H7 (cell line): ENCODE measurements at places on chromosomes 12 and 14. TPM values are rescaled to one million over a fixed set of nuclear protein-coding genes. Genes with fewer than 3 reads are reported as not detected.

PPP2R5C gene
- total RNA-seq: 46.7 and 64.6 TPM in 2 replicates

PSMA6 gene
- total RNA-seq: 206 and 232 TPM in 2 replicates

MDGA2 gene
- total RNA-seq: 3.0 and 3.7 TPM in 2 replicates

DNA sequence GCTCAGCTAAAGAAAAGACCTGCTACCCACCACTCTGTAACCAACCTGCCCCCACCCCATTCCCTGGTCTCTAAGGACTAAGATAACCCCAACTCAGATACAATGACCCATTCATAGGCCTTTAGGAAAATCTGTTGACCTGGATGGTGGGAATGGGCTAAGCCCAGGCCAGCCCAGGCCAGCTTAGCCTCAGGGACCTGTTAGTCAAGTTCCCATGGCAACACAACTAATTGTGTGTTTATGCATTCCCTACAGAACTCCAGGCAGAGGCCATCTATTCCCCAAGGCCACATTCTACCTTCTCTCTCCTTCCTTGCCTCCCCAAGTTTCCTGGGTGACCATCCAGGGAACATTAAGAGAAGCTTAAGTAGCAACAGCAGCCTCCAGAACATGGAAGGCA lies 16.1 kb upstream of the KRT8 start:
- no peak for DNase-seq

PARPBP gene
- total RNA-seq: 30.9 and 33.5 TPM in 2 replicates

- DNase-seq: no peak
Observed at GRCh38 chr14:69992564-69992963, 113.3 kb downstream of the SMOC1 start.

- no peak for DNase-seq
Observed at GRCh38 chr14:67186789-67187584, 2.3 kb upstream of the GARIN2 start.

GRCh38 chr14:45699471-45699870 lies 446.5 kb upstream of the MIS18BP1 start:
- DNase-seq: no peak

DNA sequence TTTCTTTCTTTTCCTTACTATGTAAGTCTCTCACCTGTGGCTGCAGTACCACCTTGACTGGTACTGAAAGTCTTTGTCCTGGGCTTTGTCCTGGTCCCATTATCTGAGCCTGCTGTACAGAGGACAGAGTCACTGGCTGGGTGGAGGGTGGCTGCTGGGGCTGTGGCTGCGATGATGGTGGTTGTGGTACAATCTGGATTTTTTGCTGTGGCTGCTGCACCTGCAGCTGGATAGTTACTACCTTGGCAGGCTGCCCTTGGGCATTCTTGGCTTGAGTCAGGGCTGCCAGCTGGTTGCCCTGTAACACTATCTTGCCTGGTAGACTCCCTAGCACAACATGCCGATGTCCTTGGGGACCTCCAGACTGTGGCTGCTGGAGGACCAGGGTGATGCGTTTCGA lies 27.0 kb downstream of the CHD8 start:
- no peak for DNase-seq

NPFF gene
- total RNA-seq: not detected in 2 replicates

GRIP1 gene
- total RNA-seq: 73.8 and 131 TPM in 2 replicates

- DNase-seq: no peak
Observed at GRCh38 chr12:359091-359490, 30.0 kb downstream of the KDM5A start.

- no peak for DNase-seq
Observed at GRCh38 chr12:69329669-69330428, 18.3 kb upstream of the LYZ start.

DNA sequence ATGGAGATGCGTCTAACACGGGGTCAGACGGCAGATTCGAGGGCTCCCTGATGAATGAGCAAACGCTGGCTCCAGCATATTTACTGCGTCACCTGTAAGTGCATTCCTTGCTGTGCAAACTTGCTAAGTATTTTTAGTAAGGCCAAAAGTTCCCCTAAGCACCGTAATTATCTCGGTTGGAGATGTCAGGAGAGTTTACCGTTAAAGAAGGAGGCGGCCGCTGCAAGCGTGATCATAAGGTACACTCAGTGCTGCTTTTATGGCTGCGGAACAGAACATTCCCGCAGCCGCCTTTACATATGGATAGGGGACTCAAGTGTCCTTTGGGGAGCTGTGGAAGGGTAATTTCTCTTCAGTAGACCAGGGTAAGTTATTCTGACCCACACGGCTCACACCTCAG lies 175.6 kb downstream of the GLT1D1 start:
- DNase-seq: no peak

RPGRIP1 gene
- total RNA-seq: 0.11 and 0.14 TPM in 2 replicates

DNA sequence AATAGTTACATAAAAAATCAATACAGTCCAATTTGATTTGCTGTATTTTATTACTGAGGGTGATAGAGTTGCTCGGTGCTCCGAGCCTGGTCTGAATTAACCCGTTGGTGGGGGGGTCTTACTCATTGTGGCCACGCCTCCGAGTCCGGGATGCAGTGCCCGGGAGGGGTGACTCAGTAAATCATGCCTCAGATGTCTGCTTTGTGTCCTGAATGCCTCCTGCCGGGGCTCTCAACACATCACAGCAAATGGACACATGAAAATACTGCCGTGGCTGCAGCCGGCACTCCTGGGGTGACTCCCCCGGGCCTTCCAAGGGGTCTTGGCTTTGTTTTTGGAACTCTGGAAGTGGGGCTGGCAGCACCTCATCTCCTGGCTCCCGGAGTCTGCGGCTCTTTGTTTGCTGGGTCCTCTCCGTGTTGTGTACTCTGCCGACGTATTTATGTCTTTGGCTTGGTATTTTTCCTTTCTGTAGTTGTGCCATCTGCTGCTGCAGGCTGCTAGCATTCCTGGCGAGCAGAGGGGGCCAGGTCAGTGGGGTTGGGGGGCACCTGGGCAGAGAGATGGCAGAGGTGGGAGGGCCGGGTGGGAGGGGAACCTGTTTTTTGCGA lies 129.0 kb downstream of the AACS start:
- peak; percentile 77 for DNase-seq
